Stimulated activated CD4-positive, alpha-beta T cell treated with anti-CD3 and anti-CD28 coated beads, Interleukin-2, amount 100 ng/mL, for 24 hours (primary cell): ENCODE measurements at places on chromosomes 2 and 18.

DNA sequence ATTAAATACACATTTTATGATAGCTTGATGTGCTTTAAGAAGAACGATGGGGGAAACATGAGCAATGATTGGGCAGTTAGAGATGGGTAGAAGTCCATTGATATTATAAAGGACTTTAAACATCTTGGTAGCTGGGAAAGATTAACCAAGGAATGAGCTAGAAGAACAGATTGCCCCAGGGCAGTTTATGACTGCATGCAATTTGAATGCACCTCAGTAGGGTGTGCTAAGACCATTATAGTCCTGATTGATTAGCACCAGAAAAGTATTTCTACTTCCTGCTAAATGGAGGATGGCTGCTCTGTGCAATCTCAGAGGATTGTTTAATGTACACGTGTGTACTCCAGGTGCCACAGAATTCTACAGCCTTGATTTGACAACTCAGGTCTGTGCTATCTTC, 641.9 kb downstream of the CNTNAP5 start:
- no peak for DNase-seq

DNA sequence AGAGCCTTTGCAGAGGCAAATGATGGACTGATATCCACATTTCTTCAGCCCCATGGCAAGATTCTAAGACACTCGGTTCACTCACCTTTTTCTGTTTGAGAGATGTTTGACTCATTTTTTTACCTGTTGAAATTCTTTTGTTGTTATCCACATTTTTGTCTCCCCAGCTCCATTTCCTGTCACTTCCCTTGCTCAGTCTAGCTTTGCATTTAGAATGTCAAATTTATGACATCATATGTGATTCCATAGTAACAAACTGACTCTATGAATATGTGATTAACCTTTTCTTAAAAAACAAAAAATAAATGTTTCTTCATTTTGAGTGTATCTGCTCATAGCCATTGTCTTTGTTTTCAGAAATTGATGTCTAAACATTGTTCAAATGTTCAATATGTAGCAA, at the start of gene NT5C1B:
TSS of gene NT5C1B (minus strand) at position 216 of the 400 bp plus-strand sequence. CDS start at position 115, 101 bp downstream.
- no peak for DNase-seq

DNA sequence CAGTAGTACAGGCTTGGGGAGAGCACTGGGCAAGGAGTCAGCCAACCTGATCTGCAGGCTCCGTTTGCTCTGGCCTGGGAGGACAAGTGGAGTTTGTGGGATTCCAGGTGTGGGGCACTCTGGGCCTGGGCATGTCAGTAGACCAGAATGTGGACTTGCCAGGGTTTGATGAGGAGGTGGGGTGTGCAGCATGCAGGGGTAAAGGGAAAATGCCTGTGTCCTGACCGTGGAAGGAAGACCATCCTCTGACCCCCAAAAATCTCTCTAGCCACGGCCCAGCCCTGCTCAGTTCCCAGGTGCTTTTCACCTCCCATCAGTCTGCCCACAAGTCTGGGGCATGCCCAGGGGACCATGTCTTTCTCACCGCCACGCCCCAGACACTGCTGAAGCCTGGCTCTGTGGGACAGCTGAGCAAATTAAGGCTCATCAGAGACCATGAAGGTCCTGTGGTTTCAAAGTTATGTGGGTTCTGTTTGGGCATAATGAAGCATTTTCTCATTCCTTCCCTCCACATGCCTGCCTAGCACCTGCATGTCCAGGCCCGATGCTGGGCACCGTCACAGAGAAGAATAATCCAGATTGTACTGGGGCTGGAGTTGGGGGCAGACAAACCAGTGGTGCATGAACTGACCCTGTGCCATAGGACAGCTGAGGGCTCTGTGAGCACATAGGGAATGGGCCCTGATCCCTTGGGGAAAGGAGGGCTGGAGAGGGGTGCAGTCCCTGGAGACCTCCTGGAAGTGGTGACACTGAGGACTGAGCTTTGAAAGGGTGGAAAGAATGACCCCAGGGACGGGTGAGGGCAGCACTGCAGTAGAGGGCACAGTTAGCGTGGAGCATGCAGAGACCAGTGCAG, 6.5 kb upstream of the KCNF1 start:
- DNase-seq = no peak

DNA sequence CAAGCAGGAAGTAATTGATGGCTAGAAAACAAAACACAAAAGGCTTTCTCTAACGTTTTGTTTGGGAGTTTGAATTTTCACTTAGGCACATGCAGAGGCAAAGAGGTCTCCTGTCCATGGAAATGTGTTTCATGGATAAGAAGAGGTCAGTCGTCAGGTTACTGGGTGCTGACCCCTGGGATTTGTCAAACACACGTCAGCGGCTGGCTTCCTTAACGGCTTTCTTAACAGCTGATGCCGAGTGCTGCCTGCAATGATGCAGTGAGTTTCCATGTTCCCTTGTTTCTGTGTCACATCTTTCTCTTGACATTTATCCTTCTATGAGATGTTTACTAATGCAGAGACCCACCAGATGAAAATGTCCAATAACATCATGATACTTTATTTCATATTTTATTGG, 31.7 kb downstream of the GPR39 start:
- no peak for DNase-seq

DNA sequence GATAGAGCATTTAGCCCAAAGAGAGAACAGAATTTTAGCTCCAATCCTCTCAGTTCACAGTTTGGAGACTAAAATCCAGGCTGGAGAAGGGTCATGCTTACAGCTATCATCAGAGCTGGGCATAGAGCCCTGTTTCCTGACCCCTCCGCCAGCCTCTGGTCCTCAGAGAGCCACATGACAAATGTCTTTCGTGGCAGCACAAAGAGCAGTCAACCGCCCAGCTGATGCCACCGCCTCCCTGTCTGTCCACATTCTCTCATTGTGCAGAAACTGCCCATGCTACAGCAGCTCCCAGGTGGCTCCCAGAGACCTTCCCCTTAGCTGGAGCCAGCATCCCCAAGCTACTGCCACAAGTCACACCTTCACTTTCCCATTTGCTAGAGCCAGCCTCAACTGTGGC, 7.6 kb downstream of the KCNK3 start:
- no peak for DNase-seq

- DNase-seq = no peak
Measured at GRCh38 chr18:62578980-62579511, 56.2 kb downstream of the ZCCHC2 start.

GRCh38 chr18:33161131-33161530, 279.4 kb downstream of the CCDC178 start:
- DNase-seq = no peak

DNA sequence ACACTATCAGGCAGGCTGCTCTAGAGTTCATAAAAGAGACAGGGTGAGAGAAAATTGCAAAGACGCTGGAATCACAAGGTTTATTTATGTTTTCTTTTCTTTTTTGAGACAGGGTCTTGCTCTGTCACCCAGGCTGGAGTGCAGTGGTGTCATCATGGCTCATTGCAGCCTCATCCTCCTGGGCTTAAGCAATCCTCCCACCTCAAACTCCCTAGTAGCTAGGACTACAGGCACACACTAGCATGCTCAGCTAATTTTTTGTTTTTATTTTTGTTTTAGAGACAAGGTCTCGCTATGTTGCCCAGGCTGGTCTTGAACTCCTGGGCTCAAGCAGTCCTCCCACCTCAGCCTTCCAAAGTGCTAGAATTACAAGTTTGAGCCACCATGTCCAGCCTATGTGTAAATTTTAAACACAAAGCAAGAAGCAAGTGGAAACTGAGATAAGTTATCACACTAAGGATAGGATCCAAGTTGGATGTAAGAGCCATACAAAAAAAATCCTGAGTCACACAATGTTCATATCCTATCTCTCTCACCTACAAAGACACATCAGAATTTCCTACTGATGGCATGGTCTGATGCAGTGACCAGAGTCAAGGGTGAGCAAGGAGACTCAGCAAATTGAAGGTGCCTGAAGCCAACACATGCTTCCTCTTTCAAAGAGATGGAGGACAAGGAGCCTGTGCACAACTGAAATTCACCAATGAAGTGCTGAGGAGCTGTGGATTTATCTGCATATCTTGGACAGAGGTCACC, 31.4 kb downstream of the MYL12B start:
- DNase-seq = no peak

DNA sequence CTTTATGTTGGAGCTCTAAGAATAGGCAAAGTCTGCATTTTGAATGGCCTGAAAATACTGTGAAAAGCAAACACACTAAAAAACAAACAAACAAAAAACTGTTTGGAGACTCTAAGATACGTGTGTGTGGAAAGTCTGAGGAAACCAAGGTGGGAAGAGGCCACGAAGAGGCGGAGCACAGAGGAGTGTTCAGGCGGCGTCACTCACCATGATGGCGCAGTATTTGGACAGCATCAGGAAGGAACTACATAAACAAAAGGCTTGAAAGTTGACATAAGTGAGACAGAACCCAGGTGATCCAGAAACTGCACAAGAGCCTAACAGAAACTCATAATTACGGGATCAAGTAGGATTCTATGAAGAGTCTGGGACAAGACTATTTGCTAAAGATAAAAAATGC, 50.8 kb upstream of the SOS1 start:
- no peak for DNase-seq

GRCh38 chr2:159903443-159904126, 105.6 kb upstream of the CD302 start:
- DNase-seq = peak; percentile 57

GRCh38 chr2:152566728-152567069, 150.6 kb downstream of the PRPF40A start:
- DNase-seq = no peak

DNA sequence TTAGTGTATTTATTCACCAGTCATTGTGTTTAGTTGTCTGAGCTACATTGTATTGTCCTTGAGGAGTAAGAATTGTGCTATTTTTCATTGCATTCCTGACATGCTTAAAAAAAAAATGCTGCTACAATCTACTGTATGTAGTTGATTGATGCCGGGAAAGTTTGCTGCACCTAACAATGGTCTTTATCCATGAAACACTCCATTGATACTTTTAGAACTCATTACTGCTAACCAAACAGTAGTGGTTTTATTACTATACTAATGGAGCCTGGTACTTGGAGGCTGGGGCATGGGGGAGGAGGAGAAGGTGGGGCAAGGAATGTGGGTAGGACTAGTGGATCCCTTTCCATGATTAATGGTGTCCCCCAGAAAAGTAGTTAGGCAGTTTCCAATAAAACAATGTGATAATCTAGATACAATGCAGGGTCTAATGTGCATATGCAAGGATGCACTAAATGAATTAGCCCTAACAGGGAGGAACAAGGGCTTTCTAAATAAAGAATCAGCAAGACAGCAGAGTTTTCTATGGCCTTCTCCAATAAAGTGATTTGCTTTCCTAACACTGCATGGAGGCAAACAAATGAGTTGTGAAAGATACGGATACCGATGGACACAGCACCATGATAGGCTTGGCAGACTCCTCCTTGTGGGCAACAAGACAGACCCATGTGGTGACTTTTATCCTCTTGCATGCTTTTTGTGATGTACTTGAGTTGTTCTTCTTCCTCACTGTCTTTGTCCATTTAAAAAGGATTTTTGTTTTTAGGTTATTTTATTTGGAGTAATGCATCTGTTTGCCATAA, 78.5 kb downstream of the FMNL2 start:
- no peak for DNase-seq
